ENCODE measurements at places on chromosomes 13 and 19. TPM values are rescaled to one million over a fixed set of nuclear protein-coding genes. Genes with fewer than 3 reads are reported as not detected.

The EPSTI1 gene
- total RNA-seq, result 21.1 TPM

The ZNF607 gene
- total RNA-seq, result 7.0 TPM

The PGLYRP1 gene
- not detected for total RNA-seq

The SPACA4 gene
- total RNA-seq, result not detected

The DCUN1D2 gene
- 15.8 TPM for total RNA-seq

The ZNF723 gene
- total RNA-seq, result not detected

The RGS9BP gene
- total RNA-seq, result 0.10 TPM

The SOHLH2 gene
- total RNA-seq, result not detected

The GJB6 gene
- 2.4 TPM for total RNA-seq

All from activated CD4-positive, alpha-beta memory T cell treated with anti-CD3 and anti-CD28 coated beads for 36 hours (primary cell).